Breast epithelium (tissue), 4 donors: ENCODE measurements at places on chromosomes 16 and 17.

DNA sequence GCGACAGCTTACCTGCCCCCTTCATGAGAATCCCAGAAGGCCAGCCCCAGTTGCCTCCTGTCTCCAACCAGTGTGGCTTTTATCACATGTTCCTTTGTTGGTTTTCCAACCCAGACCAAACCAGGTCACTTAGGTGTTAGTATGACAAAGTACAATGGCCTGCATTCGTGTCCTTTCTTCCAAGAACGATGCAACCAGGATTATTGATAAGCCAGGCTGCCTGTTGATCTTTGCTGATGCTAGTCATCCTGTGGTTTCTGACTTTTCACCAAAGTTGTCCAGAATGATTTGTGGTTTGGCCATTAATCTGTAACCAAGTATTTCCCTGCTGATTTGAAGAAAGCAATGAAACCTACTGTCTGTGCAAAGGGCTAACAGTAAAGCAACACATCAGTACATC lies 191.4 kb downstream of the CYLD start:
- peaks cover 16% of the 10 kb centered on the region for H3K27me3 ChIP-seq
- H3K36me3 ChIP-seq = no peaks in the 10 kb centered on the region
- no peaks in the 10 kb centered on the region for H3K4me1 ChIP-seq
- no peak for DNase-seq
- H3K27ac ChIP-seq = no peak overlapping the region

- H3K4me3 ChIP-seq = no peak overlapping the region
- H3K4me1 ChIP-seq = no peaks in the 10 kb centered on the region
- DNase-seq = no peak
- H3K27me3 ChIP-seq = no peaks in the 10 kb centered on the region
- H3K27ac ChIP-seq = no peak overlapping the region
These were observed 647.7 kb upstream of the SOX9 start for GRCh38 chr17:71472809-71473789.

GRCh38 chr17:42512733-42513251 lies 23.2 kb upstream of the NAGLU start:
- no peaks in the 10 kb centered on the region for H3K36me3 ChIP-seq
- H3K27me3 ChIP-seq = no peaks in the 10 kb centered on the region
- no peak overlapping the region for H3K4me3 ChIP-seq
- peaks cover 5% of the 10 kb centered on the region for H3K4me1 ChIP-seq
- no peak for DNase-seq

GRCh38 chr17:17201907-17202306 lies 4.2 kb downstream of the PLD6 start:
- H3K4me1 ChIP-seq = peaks cover 8% of the 10 kb centered on the region
- DNase-seq = no peak
- no peak overlapping the region for H3K4me3 ChIP-seq
- no peak overlapping the region for H3K27ac ChIP-seq
- H3K36me3 ChIP-seq = no peaks in the 10 kb centered on the region
- no peaks in the 10 kb centered on the region for H3K27me3 ChIP-seq
